ENCODE measurements at places on chromosomes 3 and 15.

DNA sequence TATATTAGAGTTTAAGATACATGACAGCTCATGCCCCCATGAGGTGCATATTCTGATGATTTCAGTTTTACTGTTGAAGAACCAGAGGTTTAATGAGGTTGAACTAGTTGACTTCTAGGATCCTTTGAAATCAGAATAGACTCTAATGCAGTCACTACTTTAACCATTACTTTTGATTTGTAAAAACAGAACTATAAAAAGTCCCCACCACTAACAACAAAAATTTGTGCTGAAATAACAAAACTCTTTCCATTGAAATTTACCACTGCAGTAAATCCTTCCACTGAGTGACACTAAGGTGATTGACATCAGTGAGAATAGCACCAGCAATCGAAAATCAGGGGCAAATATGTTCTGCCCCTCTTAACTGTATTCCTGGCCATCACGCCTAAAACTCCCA lies 214.1 kb downstream of the SHQ1 start:
- no peak for DNase-seq

GRCh38 chr3:124800511-124801258 lies 70.4 kb downstream of the UMPS start:
- no peak for DNase-seq

DNA sequence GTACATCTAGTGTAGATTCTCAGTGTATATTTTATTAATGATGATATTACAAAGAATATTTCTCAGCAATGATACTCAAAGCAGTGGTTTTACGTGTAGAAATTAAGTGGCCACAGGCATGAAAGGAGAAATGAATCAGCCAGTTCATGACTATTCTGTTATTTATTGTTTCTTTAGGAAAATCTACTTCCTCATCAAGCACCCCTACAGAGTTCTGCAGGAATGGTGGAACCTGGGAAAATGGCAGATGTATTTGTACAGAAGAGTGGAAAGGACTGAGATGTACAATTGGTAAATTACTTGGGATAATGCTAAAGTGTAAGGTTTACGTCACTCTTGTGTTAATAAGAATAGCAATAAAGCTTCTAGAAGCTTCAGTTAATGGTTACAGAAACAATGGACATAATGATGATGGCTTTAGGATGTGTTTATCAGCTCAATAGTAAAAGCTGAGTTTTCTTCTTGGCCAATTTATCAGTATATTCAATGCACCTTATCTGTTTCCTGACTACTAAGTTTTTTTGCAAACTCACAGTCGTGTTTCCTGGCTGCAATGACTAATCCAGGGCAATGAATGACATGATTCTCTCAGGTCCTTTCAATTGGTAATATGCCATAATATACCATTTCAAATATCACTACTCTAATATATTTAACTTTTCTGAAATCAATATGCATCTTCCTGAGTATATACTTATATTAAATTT lies 20.2 kb downstream of the ADGRG7 start:
- DNase-seq: no peak

GRCh38 chr15:79527821-79528220 lies 95.7 kb downstream of the MINAR1 start:
- DNase-seq: no peak

- DNase-seq: no peak
These were observed 10.1 kb downstream of the UACA start for GRCh38 chr15:70753101-70753829.

DNA sequence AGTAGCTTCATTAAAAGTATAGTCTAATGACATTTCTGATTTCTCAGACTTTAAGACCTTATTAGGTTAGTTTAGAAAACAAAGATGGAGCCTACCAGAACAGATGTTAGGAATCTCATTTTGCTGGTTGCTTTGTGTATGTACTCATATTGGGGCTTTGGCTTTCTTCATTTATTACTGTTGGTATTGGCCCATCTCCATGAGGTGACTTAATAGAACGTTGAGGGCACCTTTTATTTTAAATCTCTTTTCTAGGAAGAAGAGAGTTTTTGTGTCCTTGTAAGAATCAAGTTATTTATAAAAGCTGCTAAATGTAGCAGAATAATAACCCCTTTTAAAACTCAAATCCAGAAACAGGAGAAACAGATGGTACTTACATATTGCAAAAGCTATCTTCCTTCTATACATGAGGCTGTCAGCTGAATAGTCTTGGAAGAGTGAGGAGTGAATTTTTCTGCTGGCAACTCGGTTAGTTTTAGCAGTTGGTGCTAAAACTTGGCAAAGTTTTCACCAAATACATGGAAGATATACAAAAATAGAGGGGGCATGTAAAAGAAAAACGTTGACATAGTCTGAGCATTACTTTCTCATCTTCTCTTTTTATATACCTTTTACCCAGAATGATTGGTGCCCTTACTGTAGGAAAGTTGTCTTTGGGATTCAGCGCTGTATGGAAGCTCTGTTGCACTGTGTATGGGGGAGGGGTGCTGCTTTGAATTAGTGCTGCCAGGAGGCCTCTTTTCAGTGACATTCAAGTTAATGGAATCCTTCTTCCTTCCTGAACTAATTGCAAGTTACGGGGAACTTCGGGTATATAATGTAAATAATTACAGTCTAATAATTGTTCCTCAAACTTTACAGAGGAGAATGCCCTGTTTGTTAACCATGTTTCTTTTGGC lies 35.8 kb downstream of the CTNNB1 start:
- DNase-seq: no peak
